Activated T-helper 1 cell treated with anti-CD3 and anti-CD28 coated beads, Interleukin-12 subunit alpha, Interleukin-12 subunit beta, Interleukin-2, Interleukin-4 antibody, amounts not matched to agents 30 ng/mL and 10 ng/mL and 1 ng/mL, durations not matched to agents 14 hours and 24 hours and 36 hours (primary cell): ENCODE measurements at places on chromosomes 7 and 10. TPM values are rescaled to one million over a fixed set of nuclear protein-coding genes. Genes with fewer than 3 reads are reported as not detected.

- peaks cover 11% of the 10 kb centered on the region for H3K27me3 ChIP-seq
- no peak overlapping the region for H3K4me3 ChIP-seq
- DNase-seq: no peak
- H3K36me3 ChIP-seq: no peaks in the 10 kb centered on the region
- H3K27ac ChIP-seq: no peak overlapping the region
Measured at GRCh38 chr7:100726996-100727761, 6.2 kb upstream of the ZAN start.

DNA sequence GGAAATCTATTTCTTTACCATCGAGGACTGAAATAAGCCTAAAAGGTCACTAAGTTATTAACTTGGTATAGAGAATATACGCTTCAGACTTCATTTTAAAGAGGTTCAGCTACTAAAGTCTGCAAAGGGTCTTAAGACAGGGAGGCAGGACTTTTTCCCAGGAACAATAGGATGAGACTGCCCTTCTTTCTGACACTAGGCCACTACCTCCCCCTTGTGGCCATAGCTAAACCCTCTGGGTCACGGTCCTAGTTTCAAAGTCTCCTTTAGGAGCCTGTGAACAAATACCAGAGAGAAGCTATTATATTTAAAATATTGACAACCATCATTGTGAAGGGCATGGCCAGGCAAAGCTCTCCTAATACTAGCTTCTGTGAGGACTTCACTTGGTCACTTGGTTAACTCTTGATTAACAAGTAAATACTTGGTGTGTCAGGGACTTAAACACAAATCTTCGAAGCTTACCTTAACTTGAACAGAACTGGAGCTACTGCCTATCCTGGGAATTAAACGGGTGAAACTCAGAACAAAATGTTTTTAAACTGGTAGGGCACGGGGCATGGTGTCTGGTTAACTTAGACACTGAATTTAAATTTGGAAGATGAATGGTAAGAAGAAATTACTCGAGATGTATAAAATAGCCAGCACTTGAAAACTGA lies 75.6 kb downstream of the CCDC6 start:
- H3K4me3 ChIP-seq: no peak overlapping the region
- H3K27me3 ChIP-seq: no peaks in the 10 kb centered on the region
- no peak overlapping the region for H3K27ac ChIP-seq
- no peak for DNase-seq

ABCB1 gene
- 3.3 and 3.6 TPM in 2 replicates for total RNA-seq

PCLO gene
- not detected in 2 replicates for total RNA-seq

- no peak for DNase-seq
- H3K4me3 ChIP-seq: no peak overlapping the region
- H3K36me3 ChIP-seq: no peaks in the 10 kb centered on the region
- H3K27ac ChIP-seq: no peak overlapping the region
- peaks cover 23% of the 10 kb centered on the region for H3K4me1 ChIP-seq
- H3K27me3 ChIP-seq: no peaks in the 10 kb centered on the region
Measured at GRCh38 chr7:8146106-8146787, 115.7 kb downstream of the ICA1 start.

- no peak overlapping the region for H3K4me3 ChIP-seq
- H3K36me3 ChIP-seq: no peaks in the 10 kb centered on the region
- no peak overlapping the region for H3K27ac ChIP-seq
- DNase-seq: no peak
- H3K27me3 ChIP-seq: no peaks in the 10 kb centered on the region
Measured at GRCh38 chr7:80676404-80676803, 38.0 kb downstream of the CD36 start.

CHST15 gene
- total RNA-seq: 0.15 and 0.18 TPM in 2 replicates

ZNF138 gene
- total RNA-seq: 7.7 and 7.9 TPM in 2 replicates

SSC4D gene
- 0.64 and 0.73 TPM in 2 replicates for total RNA-seq

DNA sequence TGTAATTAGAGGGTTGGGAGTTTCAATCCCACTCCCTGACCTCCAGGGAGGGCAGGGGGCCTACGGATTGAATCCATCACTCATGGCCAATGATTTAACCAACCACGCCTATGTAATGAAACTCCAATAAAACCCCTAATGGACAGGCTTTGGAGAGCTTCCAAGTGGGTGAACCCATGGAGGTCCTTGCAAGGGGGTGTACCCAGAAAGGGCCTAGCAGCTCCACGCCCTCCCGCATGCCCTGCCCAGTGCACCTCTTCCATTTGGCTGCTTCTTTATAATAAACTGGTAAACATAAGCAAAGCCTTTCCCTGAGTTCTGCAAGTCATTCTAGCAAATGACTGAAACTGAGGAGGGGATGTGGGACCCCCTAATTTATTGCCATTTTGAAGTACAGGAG lies 280.1 kb downstream of the FRMD4A start:
- no peaks in the 10 kb centered on the region for H3K36me3 ChIP-seq
- H3K4me1 ChIP-seq: no peaks in the 10 kb centered on the region
- H3K4me3 ChIP-seq: no peak overlapping the region
- H3K27me3 ChIP-seq: no peaks in the 10 kb centered on the region
- H3K27ac ChIP-seq: no peak overlapping the region
- no peak for DNase-seq

MSMB gene
- total RNA-seq: not detected in 2 replicates

TRIM8 gene
- total RNA-seq: 108 and 111 TPM in 2 replicates
